Small intestine (tissue), 16 donors: ENCODE measurements at places on chromosomes 13 and 19. TPM values are rescaled to one million over a fixed set of nuclear protein-coding genes. Genes with fewer than 3 reads are reported as not detected.

DNA sequence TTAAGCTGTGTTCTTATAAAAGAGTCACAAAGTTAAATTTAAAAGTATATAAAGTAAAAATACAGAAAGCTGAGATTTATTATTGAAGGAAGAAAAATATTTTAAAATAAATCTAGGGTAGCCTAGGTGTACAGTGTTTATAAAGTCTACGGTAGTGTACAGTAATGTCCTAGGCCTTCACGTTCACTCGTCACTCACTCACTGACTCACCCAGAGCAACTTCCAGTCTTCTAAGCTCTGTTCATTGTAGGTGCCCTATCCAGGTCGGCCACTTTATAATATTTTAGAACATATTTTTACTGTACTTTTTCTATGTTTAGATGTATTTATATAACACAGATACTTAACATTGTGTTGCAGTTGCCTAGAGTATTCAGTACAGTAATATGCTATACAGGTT lies 47.4 kb downstream of the NDFIP2 start:
- DNase-seq, result no peak

DNA sequence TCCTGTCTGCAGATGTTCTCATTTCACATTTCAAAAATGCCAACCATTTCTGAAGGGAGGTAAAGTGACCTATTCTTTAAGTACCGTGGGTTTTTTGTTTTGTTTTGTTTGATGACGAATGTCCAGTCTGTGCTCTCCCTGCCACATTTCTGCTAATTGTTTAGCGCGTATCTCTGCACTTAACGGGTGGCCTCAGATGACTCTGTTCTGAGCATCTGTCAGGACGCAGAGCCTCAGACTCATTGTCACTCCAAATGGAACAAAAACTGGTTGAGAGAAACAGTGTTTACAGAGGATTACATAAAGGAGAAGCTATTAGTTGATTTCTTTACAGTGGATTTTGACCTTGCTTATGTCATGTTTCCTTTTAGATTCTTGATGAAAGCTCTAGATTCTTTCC lies 23.7 kb downstream of the TPP2 start:
- no peak for DNase-seq

DNA sequence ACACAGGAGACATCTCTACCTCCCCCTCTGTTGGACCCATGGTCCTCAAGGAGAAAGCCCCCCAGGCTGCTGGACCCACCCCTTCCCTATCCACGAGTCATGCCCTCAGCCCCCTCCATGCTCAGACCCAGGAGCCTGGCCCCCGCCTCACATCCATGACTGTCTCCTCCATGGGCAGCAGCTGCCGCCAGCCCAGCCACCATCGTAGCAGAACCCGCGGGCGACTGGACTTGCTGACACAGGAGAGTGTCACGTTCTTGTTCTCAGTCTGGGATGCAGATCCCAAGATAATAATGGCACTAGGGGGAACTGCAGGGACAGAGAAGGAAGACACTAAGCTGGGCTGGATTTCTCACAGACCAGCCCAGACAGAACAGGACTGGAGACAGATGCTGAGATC lies 3.8 kb downstream of the NPHS1 start:
- no peak for DNase-seq

The ZNF567 gene
- 8.0 TPM for polyA plus RNA-seq

The ZNF571 gene
- 1.6 TPM for polyA plus RNA-seq

The MATK gene
- polyA plus RNA-seq, result 29.5 TPM

The ZNF606 gene
- 20.1 TPM for polyA plus RNA-seq

The FUT1 gene
- polyA plus RNA-seq, result 0.81 TPM
